ENCODE measurements at places on chromosomes 12 and 14.

GRCh38 chr14:68649476-68650189, 143.2 kb downstream of the ZFP36L1 start:
- DNase-seq: no peak

- peak; percentile 10 for DNase-seq
Measured at GRCh38 chr12:51863933-51864832, 15.7 kb upstream of the FIGNL2 start.

DNA sequence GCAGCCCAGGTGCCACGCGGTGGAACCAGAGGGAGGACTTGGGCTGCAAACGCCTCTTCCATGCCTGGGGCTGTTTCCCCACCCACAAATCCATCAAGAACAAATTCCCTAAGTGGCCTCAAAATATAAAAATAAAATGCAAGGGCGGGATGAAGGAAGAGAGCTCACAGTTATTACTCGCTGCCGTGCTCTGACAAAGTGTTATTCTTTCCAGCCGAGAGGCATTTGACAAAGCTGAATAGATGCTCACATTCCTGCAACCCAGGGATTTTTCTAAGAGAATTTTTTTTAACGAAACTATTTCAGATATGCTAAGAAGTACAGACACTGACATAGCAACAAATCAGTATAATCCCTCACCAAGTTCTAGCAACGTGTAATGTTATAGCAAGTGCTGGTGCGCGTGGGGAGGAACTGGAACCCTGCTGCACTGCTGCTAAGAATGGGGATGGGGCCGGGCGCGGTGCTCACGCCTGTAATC, 70.7 kb downstream of the SCARB1 start:
- no peak for DNase-seq

DNA sequence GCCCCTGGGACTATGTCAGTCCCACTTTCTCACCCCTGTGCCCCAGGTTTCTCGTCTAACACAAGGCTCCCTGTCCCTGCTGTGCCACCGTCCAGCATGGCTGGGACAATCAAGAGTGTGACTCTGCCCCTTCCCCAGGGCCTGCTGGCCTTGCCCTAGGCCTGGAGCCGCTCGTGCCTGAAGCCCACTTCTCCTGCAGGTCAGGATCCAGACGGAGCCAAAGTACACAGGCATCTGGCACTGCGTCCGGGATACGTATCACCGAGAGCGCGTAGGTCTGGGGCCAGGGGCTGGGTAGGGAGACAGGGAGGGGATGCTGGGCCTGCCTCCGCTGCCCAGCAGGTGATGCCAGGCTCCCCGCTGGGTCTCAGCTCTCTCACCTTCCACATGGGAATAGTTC, 2.8 kb downstream of the SLC25A47 start:
- DNase-seq: no peak

DNA sequence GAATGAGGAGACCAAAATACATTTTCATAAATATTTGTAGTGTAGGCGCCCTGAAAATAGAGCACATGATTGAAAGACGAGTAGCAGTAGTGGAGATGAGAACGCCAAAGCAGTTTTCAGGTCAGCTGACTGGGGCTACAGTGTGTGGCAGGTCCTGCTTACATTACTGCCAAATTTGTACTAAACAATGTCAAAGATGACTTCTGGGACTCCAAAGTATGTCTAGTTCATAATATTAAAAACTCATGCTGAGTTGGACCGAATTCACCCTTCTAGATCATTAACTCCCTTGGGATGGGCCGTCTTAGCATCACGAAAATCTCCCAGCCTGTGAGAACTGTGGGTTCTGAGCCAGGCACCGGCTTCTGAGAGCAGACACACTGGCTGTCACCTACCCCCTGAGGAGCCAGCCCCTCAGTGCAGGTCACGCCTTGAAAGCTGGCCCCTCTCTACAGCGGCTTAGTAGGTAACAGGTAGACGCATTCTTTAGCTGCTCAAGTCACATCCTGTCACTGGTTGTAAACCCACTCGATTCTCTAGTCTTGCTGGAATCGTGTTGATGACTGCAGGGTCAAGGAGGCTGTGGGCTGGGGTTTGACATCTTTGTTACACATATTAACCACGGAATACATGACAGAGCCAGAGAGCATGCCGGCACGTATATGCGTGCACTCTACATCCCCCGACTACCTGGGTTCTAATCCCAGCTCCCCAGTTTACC, 210.4 kb downstream of the ETV6 start:
- no peak for DNase-seq

- DNase-seq: no peak
Measured at GRCh38 chr14:39268393-39268792, 34.7 kb downstream of the MIA2 start.

DNA sequence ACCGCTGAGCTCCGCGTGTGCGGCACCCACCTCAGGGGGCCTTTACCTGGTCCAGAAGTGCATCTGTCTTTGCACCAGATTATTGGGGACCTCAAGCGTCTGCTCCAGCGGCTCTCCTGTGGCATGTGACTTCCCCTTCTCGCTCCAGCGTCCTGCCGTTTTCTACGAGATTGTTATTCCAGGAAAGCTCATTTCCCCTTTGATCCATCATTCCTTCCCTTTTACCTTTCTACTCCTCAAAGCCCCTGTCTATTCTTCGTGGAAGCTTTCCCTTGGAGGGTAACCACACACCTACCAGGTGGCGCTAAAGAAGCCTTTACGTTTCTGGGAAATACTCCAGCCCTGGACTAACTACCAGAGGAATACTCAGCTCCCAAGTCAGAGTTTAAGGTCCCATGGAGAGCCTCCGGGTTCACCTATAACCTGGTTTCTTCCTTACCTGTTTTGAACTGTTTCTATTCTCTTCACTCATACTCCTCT, 1.5 kb downstream of the FKBP4 start:
- no peak for DNase-seq

DNA sequence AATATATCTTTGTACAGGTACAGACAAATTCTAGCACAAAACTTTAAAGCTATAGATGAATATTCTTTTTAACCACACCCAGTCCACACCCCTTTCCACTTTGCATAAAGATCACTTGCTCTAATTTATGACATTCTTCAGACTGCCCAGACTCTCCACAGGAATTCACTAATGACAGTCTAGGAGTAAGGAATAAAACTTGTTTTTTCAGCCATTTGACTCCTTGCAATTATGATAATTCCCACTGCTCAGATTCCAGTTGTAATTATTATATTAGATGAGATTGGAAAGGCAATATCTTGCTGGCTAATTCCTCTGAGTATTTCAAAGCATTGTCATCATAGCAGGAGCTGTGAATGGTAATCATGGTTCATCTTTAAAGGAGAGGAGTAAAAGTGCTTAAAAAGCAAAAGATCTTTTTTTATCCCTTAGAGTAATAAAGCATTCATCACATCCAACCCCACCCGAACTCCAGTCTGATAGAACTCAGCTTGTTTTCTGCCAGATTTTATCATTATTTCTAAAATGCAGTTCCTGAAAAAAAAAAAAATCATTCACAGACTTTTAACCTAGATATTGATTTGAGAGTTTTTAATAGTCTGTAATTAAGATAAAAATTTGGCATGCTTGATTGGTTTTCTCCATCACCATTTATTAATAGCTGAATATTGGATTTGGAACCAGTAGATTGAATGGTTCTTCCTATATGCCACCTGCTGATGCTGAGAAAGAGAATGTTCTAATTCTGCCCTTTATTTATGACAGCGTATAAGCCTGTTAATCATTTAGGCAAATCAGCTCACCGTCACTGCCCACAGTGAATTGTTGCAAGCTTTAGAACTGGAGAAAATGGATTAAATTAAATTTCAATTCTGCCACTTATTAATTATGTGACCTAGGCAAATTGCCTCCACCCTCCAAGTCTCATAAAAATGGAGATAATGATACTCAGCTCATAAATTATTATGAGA, 93.9 kb upstream of the RASSF8 start:
- no peak for DNase-seq

Data from stimulated activated CD4-positive, alpha-beta T cell treated with anti-CD3 and anti-CD28 coated beads, Interleukin-12 subunit alpha, Interleukin-12 subunit beta, amount 100 ng/mL, for 24 hours (primary cell).